ENCODE measurements at places on chromosomes 7 and 10.
A peak's percentile ranks its signal among the peaks of the same experiment; 100 is the strongest.

- no peak for DNase-seq
Observed at GRCh38 chr7:91462316-91462715, 198.1 kb downstream of the FZD1 start.

DNA sequence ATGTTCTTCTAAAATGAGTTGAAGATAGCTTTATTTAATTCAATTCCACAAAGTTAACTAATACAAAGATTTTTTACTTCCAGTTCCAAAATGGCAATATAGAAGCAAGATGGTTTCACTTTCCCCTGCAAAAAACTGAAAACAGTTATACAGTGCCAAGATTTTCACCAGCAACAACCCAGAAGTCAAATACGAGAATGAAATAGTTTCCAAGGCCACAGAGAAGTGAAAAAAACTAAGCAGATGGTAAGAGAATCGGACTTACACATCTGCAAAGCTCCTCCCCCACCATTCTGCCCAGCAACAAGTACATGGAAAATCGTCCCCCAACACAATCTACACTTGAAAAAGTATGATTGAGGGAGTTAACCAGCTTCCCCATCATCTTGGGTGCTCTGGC lies 30.3 kb upstream of the KEL start:
- peak; percentile 20 for DNase-seq

GRCh38 chr7:17772581-17773288 lies 167.6 kb downstream of the SNX13 start:
- DNase-seq, result no peak

DNA sequence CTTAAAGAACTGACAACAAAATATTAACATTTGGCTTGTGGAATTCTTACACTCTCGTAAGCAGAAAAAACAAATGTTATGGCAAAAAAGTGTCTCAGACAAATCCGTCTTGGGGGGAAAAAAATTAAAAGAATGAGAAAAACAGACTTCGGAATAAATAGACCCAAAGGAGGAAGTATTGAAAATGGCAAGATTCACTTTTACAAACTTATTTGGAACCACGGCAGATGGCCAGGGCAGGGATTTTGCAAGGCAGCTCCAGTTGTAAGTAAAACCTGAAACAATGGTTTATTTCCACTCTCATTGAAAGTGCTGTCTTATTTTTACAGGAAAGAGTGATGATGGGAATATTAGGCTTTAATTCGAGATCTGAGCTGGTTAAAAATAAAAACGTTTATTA lies 1.5 kb upstream of the ZNF438 start:
- DNase-seq, result no peak

GRCh38 chr7:70343519-70343918 lies 745.2 kb downstream of the AUTS2 start:
- no peak for DNase-seq

DNA sequence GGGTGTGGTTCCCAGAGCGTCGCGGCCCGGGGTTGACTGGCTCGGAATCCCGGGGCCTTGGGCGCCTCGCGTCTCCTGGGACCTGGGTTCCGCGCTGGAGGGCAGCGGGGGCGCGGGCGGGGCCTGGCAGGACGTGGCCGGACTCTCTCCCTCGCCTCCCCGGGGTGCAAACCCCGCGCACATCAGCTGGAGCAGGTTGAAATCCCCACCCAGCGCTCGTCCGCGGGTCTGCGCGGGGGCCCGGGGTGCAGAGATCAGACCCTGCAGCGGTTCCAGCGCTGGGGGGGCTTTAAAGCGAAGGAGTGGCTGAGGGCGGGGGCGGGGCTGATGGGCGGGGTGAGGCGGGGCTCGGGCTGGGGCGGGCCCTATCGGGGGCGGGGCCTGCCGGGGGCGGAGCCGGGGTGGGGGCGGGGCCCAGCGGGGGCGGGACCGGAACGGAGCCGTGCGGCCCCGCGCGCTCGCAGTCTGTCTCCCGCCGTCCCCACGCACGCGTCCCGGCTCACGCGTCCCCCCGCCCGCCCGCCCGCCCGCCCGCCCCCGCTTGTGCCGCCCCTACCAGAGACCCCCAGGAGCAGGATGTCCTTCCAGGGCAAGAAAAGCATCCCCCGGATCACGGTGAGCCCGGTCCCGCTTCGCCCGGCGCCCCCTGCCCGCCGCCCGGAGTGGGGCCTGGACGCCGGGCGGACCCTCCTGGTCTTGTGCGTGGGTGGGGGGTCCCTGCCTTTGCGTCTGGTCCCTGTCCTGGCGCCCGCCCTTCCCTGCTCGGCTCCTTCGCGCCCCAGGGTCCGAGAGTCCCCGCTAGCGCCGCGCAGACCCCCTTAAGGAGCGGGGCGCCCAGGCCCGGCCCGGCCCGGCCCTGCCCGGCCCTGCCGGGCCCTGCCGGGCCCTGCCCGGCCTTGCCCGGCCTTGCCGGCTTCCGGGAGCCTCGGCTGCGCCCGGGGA lies at the start of gene DPYSL4:
DPYSL4 (plus strand) TSS at position 461 of the 942 bp plus-strand sequence; CDS start at position 577, 116 bp downstream.
- peak; percentile 71 for DNase-seq

DNA sequence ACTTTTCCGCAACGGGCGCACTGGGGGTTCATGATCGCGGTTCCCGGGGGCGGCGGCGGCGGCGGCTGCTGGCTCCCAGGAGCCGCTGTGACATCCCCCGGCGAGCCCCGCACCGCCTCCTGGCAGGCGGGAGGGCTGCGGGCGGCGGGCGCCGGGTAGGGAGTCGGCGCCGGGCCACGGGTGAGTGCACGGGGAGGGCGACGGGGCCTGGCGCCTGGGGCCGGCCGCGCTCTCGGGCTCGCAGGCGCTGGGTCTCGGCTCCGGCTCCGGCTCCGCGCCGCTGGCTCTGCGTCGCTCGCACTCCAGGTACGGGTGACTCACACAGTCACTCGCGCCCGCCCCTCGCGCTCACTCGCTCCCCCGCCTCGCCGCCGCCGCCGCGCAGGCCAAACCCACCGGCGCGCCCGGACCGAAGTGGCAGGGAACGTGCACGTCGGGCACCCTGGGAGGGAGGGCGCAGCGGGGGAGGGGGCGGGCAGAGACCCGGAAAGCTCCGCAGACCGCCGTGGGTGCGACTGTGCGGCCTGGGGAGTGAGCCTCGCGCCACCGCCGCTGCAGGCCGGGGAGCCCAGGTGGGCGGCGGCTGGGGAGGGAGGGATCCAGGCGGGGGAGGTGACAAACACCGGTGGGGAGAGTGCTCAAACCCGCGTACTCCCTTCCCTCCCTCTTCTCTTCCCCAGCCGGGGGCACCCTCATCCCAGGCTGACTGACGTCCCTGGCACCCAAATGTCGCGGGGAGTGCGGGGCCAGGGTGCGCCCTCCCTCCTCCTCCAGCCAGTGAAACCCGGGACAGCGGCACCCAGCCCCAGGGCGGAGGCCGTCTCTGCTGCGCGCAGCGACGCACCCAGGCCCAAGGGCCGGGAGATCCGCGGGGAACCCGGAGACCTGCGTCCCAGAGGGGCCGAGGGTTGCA lies 276.9 kb upstream of the NEBL start:
- peak; percentile 33 for DNase-seq

GRCh38 chr7:123494193-123494796 lies 40.1 kb downstream of the IQUB start:
- DNase-seq, result peak; percentile 80

DNA sequence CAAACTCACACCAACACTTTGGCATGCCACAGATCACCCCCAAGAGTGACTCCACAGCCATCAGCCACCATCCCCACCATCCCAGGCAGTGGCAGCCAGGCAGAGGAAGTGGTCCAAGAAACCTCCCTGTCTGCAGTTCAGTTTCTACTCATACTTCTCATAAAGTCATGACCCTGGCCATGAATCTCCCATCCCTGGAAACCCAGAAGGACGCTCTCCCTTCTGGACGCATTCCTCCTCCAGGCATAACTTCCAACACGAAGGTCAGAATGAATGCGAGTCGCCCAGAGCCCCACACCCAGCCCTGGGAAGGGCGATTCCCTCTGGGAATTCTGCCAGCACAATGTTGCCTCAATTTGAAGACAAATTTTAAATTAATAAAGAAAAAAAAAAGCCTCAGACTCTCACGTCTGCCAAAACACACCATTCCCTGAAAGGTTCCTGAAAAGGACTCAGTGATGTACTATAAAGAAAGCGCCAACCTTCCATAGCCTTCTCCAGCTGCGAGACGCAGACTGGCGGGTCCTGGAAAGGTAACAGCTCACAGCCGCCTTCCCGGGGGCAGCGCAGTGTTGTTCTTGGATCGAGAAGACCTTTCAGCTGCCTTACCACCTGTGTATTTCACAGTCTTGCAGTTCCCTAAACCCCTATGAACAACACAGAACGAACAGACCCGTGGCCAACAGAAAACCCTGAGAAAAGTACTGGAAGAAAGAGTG lies 307.6 kb downstream of the FRMD4A start:
- peak; percentile 25 for DNase-seq

GRCh38 chr7:21753071-21753470 lies 192.6 kb downstream of the CDCA7L start:
- DNase-seq, result no peak

DNA sequence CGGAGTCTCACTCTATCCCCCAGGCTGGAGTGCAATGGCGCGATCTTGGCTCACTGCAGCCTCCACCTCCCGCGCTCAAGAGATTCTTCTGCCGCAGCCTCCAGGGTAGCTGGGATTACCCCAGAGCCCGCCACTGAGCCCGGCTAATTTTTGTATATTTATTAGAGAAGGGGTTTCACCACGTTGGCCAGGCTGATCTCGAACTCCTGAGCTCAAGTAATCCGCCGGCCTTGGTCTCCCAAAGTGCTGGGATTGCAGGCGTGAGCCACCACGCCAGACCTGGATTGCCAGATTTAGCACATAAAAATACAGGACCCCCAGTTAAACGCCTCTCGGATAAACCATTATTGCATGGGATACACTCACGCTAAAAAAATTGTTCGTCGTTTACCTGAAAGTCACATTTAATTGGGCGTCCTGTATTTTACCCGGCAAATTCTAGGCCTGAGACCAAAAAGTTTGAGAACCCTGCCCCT lies 375 bp upstream of the GATAD1 start:
- no peak for DNase-seq

DNA sequence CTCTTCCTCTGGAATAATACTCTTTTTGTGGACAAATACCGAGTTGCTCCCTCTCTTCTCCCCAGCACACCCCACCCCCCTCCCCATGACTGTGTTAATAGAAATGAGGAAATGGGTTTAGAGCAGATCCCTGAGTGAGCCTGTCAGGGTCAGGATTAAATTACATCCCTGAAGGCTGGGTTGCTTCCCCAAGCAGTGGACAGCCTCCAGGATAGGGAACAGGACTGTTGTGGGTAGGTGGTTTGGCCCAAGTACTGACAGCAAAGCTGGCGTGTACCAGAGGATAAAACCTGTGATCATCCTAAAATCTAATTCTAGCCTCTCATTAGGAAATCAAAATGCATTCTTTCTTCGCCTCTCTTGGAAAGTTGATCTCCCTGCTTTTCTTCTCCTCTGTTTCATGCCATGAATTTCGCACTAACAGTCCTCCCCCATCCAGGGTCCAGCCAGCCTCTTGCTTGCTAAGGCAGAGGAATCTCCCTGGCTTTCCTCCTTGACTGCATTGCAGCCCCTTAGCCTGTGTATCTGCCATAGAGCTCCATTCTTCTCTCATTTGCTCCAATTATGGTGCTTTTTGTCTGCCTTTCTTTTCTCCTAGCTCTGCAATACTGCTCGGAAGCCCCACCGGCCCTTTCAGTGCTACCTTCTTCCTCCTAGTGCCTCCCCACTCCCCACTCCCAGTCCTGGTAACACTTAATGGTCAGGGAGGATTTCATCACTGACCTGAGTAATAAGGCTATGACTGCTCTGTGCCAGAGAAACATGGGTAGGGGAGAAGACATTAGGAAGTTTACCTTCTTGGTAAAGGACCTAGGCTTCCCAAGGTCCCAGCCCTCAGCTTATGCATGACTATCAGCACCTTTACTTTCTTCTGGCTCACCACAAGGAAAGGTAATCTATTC lies 8.4 kb downstream of the LRRC4 start:
- peak; percentile 83 for DNase-seq

DNA sequence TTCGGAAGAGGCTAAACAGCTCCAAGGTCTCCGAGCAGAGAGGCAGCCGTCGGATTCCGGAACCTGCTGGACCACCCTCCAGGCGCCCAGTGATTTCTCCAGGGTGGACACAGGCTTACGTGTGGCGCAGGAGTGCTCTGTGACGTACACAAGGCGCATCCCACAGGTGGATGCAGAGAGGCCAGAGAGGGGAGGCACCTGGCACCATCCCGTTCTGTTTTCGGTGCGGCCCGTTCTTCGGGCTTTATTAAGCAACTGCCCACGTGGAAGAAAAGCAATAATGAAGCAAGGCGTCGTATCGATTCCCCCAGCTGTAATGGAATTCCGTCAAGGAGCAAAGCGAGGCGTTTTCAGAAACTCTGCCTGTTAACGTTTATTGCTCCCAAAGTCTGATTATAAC lies 163.6 kb downstream of the PTPRN2 start:
- DNase-seq, result no peak

DNA sequence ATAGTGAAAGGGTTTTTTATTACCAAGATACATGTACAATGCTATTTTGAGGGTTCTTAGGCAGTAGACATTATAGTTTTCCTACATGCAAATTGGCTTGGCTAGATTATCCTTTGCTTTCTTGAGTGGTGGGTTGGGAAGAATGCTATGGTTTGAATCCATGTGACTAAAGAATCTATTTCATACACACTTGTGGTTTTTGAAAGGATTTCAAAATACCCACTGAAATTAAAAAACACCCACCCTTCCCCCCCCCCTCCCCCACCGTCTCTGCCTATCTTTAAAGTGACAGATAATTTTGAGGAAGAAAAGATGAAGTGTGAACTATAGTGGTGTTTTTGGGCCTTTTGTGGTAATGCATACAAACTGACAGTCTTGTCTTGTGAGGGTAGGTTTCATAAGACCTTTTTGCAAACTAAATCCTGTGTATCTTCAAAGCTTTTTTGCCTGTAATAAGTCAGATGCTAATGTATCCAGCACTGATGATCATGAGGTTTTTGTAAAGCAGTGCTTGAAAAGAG lies 90.9 kb downstream of the TPST1 start:
- DNase-seq, result peak; percentile 71

DNA sequence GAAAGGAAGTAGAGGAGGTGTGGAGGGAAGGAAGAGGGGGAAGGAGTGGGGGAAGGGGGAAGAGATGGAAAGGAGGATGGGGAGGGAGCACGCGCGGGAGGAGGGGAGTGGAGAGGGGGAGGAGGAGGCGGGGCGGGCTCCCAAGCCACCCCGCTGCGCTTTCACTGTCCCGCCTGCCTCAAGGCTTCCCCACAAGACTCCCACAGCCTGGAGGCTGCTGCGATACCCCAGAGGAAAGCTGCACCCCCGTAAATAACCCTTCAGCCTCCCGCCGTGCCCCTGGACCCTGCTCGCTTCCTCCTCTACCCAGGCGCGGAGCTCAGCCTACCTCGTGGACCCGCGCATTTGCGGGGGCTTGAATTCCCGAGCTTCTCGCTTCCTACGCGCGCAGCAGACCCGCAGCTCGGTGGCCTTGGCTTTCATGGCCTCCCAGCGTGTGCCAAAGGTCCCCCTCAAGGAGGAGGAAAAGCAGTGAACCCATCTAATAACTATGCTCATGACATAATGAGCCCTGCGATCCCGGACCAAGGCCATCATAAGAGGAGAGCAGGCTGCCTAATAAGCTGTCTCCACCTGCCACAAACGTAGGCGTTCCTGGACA lies at the start of gene C10orf67:
C10orf67 (minus strand) TSS at position 557 of the 601 bp plus-strand sequence; CDS start at position 534, 23 bp downstream.
- DNase-seq, result peak; percentile 52

DNA sequence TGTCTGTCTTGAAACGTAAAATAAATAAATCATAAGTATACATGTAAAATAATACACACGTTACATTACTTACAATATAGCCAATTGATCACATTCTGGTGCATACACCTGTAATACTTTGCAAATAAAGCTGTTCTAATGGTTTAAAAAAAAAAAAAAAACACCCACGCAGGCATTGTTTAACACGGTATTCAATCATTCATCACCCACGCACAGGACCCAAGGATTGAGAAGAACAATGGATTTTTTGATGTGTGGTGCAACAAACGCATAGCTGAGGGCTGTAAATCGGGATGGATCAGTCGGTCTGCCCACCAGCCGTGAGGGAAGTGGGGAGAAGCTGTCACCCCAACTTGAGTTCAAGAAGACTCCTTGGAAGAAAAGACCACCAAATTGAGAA lies 8.7 kb downstream of the PITRM1 start:
- DNase-seq, result no peak

Measured in adipocyte (in vitro differentiated cells).